Esophagus mucosa (tissue), 1 donor: ENCODE measurements at places on chromosomes 4 and X. TPM values are rescaled to one million over a fixed set of nuclear protein-coding genes. Genes with fewer than 3 reads are reported as not detected.

TRAM1L1 gene
- 0.36 TPM for total RNA-seq

GRCh38 chr4:20433097-20433705 lies 181.5 kb downstream of the SLIT2 start:
- ATAC-seq, result no peak

- ATAC-seq, result peak; percentile 2
Measured at GRCh38 chrX:107712231-107713202, 63.1 kb downstream of the TSC22D3 start.

GRCh38 chr4:28176942-28177341 lies 1316.3 kb downstream of the STIM2 start:
- ATAC-seq, result no peak

DNA sequence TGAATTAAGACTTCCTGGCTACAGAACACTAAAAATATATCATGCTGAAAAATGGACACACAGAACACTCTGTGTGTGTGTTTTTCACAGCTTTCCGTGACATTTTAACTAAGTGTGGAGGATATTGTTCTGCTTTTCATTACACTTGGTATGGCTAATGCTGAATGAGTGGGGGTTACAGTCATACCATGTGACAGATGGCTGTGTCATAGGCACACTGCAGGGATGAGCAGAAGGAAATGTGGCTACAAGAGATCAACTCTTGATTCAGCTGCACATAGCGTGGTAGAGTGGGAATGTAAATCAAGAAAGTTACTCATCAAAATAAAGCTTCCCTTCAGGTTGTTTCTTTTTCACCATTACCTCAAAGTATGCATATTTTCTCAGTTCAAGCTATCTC lies 669.8 kb downstream of the IQCM start:
- ATAC-seq, result peak; percentile 47

GRCh38 chr4:15742637-15743036 lies 35.5 kb upstream of the CD38 start:
- no peak for ATAC-seq

DNA sequence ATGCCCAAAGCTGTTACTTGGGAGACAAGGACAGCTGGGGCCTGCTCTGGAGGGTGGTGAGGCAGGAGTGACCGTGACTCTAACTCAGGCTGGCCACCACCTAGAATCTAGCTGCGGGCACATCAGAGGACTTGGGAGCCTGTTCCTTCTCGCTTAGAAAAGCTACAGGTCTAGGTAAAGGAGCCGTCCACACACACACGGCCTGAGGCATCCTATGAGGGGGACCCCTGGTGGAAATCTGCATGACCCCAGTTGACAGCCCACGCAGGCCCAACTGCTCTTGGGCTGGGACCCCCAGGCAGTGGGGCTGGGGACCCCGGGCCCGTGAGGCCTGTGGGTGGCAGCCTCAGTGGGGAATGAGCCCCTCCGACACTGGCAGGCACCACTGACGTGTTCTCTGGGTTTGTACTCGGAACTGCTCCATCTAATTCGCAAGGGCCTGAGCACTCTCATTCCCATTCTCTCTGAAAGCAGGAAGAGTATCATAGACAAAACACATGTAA lies 75.6 kb downstream of the ACOX3 start:
- ATAC-seq, result no peak
